ENCODE measurements at places on chromosomes 7 and 10.

GRCh38 chr7:712381-713138 is 13.9 kb upstream of the DNAAF5 start:
- DNase-seq = no peak

DNA sequence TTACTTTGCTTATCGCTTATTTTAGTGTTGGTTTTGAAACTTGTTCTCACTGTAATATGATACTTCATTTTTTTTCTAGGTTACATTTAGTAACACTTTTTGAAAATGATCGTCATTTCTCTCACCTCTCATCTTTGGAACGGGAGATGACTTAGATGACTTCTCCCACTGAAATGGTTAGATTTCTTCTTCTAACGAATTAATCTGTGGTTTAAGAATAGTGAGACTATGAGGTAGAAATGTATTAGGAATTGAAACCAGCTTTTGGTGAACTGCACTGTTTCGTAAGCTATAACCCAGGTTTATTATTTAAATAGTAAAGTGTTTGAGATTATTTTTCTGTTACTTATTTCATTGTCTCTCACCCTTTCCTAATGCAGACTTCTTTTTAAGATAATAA is 93.7 kb downstream of the PRR15 start:
- DNase-seq = no peak

GRCh38 chr10:13893926-13894325 is 307.2 kb downstream of the PRPF18 start:
- DNase-seq = no peak

DNA sequence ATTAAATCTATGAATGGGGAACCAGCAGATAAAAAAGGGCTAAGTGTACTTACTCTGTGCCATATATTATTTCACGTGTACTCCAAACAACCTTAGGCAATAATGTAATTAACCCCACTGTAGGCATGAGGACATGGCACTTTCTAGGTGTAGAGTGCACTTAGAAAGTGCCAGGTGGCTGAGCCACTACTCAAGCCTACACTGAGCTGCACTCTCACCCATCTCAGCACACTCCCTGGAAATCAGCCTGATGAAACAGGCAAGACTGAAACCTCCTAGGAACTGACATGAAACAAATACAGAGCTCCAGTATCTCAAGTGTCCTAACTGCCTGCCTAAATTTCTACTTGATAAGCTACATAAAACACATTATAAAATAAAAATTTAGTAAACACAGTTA is 147.4 kb downstream of the KMT2E start:
- no peak for DNase-seq

DNA sequence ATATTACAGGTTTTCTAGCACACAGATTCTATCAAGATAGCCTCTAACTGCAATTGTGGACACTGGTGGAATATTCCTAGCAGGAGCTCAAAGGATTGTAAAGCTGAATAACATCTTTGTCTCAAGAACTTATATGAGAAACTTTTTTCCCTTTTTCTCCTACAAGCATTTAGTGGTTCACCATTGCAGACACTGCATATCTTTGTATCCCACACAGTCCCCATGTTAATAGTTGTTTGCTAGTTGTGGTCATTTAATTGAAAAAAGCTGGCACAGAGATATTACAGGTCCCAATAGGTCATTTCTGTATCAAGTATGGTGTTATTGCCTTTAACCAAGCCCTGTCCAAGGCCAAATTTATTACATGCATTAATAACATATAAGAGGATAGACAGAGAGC is 226.2 kb upstream of the TCF7L2 start:
- DNase-seq = no peak

DNA sequence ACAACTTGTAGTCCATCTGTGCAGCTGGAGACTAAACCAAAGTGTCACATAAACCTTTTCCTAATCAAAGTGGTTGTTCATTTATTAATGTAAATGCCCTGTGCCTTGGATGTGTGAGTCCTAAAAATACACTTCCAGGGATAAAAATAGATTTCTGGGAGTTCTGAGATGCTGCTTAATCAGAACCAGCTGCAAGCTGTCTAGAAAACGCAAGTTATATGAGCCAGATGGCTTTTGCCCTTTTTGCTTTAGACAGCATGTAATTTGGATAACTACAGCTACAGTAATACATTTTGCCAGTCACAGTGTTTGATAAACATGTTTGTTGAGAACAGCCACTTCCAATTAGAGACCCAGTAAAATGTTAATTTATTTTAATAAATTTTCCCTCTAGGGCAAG is 185.1 kb upstream of the PRPS1L1 start:
- DNase-seq = peak; percentile 66

GRCh38 chr7:92325858-92326257 is 80.1 kb downstream of the ANKIB1 start:
- DNase-seq = no peak

DNA sequence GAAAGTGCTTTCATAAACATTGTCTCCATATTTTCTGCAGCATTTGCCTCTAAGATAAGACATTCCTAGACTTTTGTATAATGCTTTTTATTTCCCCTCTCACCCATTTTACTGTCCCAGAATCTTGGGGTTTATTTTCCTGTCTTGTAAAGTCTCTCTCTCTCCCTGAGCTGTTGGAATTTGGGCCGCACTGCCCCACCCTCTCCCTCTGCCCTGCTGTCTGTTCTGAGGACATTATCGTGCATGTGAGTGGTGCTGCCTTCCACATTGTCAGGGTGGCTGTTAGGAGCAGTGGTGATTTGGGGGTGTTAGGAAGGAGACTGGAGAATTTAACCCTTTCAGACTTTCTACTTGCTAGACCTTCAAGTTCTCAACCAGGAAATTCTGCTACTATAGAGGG is 16.7 kb downstream of the LRMDA start:
- no peak for DNase-seq
